ENCODE measurements at places on chromosomes 1 and 21.

GRCh38 chr1:154492115-154492514 is 9.9 kb upstream of the TDRD10 start:
- DNase-seq: no peak

DNA sequence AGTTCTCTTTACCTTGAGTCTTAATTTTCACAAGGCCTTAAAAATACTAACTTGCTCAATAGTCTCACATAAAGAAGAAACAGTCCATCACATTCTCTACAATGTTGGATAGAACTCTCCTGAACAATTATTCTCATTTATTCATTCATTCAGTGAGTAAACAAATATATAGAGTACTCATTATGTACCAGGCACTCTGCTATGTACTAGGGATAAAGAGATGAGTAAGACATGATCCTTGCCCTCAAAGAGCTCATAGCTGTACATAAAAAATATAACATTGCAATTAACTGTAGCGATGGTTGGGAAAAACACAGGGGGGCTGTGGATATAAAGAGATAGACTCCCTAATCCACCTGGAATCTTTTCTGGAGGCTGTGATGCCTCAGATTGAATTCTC is 586.9 kb upstream of the BEND5 start:
- DNase-seq: no peak

DNA sequence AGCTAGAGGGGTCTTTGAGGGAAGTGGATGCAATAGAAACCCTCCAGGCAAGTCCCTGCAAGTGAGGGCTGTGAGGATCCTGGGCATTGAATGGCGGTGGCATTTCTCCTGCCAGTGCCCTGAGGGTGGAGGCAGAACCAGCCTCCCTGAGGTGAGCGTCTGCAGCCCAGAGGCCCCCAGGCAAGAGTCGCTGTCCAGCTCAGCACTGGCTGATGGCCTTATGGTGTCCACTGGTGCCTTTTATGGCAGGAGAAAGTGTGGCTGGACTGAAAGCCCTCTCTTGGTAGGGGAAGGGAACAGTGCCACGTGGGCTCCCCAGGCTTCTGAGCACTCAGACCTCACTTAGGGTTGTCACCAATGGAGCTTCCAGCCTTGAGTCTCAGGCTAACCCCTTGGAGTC is 77.3 kb downstream of the SH3BGR start:
- DNase-seq: no peak

- DNase-seq: no peak
Measured at GRCh38 chr1:38127428-38127827, 80.8 kb upstream of the POU3F1 start.

DNA sequence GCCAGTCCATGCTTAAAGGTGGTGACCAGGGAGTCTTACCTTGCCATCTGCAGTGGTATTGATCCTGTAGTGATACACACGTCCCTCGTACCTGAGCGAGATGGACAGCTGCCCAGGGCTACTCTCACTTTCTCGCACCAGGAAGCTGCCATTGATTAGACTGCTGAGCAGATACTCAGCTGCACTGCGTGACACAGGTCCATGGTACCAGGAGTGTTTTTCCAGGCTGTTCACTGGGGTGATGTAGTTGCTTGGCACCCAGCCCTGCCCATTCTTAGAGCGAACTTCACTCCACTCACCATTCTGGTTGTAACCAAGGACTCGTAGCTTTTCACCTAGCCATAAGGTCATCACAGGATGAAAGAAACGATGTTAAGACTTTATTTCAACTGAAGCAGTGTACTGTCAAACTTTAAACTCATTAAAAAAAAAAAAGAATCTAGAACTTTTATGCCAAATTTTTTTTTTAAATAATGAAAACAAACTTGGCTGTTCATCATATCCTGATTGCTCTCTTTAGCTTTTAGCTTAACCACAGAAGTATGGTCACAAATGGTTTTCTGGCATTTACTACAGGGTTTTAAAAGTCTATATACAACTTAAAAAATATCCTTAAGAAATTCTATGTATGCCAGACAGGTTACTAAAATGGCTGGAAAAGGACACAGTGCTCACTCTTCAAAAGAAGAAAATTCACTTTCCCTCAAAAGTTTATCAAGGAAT is 44.6 kb downstream of the TOR3A start:
- no peak for DNase-seq

GRCh38 chr1:102234753-102235359 is 238.1 kb upstream of the OLFM3 start:
- DNase-seq: no peak

- no peak for DNase-seq
Measured at GRCh38 chr1:102834688-102835320, 273.5 kb downstream of the COL11A1 start.

- no peak for DNase-seq
Measured at GRCh38 chr1:185271921-185272320, 45.1 kb downstream of the IVNS1ABP start.

GRCh38 chr21:26445440-26445839 is 127.6 kb downstream of the CYYR1 start:
- DNase-seq: no peak

DNA sequence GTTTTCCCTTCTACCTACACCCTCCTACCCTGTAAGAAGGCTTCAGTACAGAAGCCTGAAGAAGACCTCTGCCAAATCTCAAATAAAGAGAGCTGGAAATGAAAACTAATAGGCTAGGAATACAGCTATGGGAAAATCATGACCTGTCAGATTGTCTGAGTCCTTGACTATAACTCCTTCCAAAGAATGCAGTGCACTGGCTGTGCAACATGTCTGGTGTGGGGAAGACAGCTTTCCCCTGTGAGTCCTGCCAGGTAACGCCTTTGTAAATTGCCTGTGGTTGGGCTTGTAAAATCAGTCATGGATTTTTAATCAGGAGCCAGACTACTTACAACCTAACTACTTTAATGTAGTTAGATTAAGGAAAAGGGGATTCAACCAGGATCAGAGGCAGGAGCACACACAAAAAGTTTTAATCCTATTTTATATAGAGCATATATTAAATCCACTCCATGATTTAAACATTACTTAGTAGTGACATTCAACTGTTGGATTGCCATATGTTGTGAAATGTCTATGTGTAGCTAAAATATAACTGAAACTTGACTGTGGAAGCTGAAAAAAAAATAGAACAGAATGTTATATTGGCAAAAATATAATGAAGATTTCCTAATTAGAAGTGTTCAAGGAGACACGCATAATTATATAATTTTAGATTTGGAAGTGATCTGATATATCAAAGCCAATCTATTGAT is 1667.8 kb downstream of the KCNT2 start:
- no peak for DNase-seq

DNA sequence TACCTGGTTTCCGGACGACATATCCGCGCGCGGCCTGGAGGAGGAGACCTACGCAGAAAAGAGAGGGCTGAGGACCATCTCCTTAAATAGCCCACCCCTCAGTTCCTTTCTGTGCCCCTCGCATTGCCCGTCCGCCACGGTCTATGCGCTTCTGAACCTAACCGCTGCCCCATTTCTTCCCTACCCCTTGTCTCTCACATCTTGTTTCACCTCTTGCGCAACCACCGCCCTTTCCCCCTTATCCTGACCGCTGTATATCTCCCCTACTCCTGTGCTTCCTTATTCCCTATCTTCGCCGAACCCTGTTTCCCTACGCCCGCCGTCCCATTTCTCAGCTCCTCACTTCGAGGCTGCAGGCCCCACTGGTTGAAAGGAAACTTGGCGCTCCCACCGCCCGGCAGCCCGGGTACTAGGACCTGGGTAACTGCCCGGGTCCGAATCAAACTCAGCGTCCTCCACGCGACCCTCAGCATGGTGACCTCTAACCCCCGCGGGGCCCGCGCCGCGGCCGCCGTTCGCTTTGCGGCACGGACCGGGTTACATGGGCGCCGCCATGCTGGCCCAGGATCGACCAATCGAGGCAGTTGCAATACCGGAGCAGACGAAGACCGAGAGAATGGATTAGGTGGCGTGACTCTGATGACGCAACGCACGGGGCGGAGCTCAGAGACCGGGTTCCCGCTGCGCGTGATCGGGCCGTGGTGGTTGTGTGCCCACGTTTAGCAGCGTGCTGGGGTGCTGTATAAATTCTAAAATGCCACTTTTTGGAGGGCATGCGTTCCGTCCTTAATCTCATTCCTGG is at the start of gene MRPS15:
TSS of gene MRPS15 (minus strand) at position 582 of the 802 bp plus-strand sequence. CDS start at position 473, 109 bp downstream.
- DNase-seq: peak; percentile 92

- no peak for DNase-seq
Measured at GRCh38 chr21:38416791-38417190, 81.5 kb downstream of the ERG start.

- DNase-seq: peak; percentile 59
Measured at GRCh38 chr21:17925000-17925610, 105.9 kb upstream of the C21orf91 start.

DNA sequence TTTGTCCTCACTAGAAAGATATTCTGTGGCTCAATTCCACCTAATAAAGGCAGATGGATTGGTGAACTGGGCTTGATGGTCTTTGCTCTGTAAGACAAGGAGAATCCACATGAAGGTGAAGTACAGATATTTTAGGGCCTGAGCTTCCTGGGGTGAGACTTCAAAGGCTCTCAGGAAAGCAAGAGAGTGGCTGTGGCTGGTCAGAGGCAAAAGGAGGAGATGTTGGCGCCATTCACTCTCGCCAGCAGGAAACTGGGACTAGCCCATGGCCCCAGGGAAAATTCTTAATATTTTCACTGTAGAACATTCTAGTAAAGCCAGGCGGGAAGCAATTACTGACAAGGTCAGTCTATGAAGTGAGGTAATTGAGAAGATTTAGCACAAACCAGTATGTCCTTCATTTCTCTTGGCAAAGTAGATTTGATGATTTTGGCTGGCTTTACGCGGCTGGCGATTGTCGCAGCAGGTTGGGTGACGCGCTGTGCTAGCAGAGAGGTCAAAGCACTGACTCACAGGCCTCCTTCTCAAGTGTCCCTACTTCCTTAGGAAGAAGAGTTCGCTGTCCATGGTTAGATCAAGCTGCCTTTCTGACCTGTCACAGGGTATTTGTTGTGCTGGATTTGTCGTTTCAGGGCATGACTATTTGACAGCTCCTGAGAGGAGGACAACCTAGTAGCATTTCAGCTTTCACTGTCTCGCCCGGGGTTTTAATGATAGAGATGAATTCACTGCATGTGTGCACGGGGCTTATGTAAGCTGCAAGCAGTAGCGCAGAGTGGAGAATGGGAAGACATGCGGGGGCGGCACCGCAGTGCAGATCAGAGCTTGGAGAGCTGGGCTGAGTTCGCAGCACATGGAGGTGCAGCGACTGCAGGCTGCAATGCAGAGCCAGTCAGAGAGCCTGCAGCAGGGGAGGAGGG is 32.7 kb downstream of the XCL1 start:
- no peak for DNase-seq

DNA sequence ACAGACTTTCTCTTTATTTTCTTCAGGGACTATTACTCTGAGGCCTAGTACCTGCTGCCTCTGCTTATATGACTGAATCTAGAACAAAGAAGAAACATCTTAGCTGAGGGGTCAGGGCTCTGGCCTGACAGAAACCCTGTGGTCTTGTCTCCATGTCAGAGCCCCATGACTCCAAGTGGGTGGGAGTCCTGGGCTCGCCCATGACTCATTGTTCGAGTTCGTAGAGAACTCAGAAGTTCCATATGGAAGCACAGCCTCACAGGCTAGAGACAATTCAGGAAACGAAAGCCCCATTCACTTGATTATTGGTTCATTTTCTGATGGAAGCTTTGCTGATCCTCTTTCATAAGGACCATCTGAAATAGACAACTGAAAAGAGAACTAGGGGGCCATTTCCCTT is 73.2 kb downstream of the CD58 start:
- DNase-seq: no peak

- peak; percentile 37 for DNase-seq
Measured at GRCh38 chr1:34378968-34379856, 202.5 kb downstream of the C1orf94 start.

DNA sequence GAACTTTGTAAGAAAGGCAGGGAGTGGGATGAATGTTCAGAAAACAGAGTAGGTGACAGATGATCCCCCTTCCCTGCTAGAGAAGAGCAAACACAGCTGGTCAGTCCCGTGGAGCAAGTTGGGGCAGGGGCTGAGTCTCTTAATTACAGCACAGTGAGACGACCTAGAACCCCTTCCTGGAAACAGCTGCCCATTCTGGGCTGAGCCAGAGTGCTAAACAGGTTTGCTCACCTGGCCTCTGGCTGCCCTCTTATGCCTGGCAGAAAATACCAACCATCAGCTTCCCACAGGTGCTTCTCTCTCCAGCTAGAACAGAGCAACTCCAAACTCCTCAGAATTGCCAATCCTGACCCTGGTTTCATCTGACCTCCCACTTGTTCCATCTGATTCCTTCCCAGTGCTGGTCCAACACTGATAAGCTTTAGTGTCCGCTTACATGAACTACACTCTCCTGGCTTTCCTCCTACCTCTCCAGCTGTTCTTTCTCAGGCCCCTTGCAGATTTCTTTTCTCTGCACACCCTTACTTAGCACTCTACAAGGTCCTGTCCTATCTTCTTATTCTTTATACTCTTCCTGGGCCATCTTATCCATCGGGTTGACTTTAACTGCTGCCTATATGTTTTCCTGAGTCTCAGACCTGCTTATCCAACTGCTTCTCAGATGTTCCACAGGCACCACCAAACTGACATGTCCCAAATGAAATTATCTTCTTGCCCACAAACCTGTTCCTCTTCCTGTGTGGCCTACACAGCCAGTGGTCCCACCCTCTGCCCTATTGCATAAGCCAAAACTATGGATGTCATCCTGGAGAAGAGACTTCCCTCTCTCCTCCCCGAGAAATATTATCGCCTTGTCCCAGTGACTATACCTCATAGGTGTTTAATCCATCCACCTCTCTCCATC is 22.6 kb upstream of the COL9A2 start:
- no peak for DNase-seq

DNA sequence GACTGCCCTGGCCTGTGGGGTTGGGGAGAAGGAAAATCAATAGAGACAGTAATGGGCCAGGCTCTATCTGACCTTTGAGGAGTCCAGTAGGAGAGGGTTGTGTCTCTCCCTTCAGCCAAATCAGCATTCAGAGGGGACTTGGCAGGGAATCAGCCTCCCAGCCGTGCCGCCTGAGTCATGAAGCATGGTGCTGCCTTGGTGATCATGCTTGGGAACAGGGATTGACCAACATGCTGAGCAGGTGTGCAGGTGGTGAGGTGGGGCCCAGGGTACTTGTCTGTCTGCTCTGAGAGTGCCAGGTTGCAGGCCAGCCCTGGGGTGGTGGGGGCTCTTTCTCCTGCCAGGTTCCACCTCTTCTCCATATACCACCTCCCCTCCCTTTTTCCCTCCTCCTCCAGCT is 58.9 kb upstream of the TLR5 start:
- no peak for DNase-seq

Data from NCI-H1105 (cell line).